ENCODE measurements at places on chromosomes 6 and 20.

- no peak for DNase-seq
Observed at GRCh38 chr6:162379757-162380409, 347.7 kb downstream of the PRKN start.

GRCh38 chr6:16136091-16136490 is 7.2 kb downstream of the MYLIP start:
- no peak for DNase-seq

- no peak for DNase-seq
Observed at GRCh38 chr6:163718537-163718936, 304.0 kb downstream of the QKI start.

- DNase-seq, result no peak
Observed at GRCh38 chr6:121497970-121498375, 62.5 kb downstream of the GJA1 start.

- DNase-seq, result no peak
Observed at GRCh38 chr6:52749556-52750152, 13.6 kb downstream of the GSTA2 start.

GRCh38 chr20:63738687-63739129 is 868 bp upstream of the SLC2A4RG start:
- no peak for DNase-seq

Measured in stimulated activated CD4-positive, alpha-beta T cell treated with anti-CD3 and anti-CD28 coated beads, TNF-alpha, amount 100 ng/mL, for 1 hour (primary cell).